ENCODE measurements at places on chromosomes 16 and 17.

DNA sequence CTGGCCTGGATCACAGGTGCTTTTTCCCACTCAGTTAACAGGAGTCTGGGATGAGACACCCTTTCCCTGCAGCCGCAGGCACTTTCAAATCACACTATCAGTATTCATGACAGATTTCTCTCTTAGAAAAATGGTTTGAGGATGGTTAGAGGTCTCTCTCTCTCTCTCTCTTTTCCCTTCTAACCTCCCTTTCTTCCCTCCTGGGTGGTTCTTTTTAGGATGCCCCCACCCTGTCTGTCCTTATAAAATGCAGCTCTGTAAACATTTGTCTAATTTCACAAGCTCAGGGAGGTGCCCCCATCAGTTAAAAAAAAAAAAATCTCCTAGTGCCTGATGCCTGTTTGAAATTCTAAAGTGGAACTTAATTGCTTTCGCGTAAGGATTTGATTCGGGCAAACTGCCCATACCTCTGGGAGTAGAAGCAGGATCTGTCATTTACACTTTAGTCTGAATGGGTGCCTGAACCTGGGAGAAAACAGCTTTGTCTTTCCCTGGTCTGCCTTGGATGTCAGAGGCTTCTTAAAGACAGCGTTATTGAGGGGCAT, 158.8 kb downstream of the CCDC182 start:
- DNase-seq = no peak

DNA sequence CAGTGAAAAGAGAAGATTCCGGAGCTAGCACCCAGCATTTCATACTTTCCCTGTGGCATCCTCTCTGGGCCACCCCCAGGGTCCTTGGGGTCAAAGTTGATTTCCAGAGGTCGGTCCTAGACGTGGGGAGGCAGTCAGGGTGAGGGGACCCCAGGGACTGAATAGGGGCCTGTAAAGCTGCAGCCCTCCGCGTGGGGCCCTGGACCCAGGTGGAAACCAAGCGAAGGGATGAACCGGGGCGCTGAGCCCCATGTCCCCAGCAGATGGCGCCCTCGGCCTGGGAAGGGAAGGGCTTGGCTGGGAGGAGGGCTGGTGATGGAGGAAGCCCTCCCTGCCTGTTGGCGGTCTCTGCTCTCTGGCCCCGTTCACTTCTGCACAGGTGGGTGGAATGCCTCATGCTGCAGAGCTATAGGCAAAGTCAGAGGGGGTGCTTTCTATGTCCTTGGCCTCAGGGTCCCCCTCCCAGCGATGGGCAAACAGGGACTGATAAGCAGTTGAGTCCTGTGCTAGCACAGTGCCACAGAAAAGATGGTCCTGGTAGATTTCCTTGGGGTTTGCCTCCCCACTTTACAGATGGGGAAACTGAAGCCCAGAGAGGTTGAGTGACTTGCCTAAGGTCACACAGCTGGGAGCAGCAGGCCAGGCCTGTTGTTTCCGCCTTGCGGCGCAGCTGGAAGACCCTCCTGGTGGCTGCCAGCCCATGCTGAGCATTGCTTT, 163.4 kb upstream of the CIBAR2 start:
- DNase-seq = peak; percentile 73

DNA sequence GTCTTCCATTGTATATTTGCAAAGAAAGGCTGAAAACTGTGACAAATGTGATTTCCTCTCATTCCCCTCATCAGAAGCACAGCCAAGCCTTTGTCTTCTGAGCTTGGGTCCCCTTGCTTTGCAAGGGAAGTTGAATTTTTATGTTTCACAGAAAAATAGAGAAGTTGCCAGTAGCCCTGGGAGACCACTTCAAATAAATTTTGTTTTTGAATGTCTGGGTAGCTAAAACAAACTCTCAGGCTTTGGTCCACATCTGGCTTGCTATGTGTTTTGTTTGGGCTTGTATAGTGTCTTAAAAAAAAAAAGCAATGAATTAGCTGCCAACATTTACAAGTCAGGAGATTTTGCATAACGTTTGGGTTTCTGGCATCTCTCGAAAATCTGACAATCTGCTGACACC, 24.1 kb downstream of the PIK3R6 start:
- no peak for DNase-seq

DNA sequence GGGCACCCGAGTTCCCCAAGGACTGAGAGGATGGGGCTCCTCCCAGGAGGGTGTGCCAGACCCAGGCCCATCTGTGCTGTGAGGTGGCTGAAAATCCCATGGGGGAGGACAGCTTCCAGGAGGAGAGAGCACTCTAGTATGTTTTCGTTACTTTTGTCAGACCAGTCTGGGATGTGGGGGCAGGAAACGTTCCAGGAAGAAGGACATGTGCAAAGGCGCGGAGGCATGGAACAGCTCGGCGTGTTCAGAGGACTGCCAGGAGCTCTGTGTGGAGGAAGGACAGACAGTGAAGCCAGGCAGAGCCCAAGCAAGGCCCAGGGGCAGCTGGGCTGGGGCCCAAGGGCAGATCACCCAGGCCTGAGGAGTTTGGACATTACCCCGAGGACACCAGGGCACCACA, 7.0 kb downstream of the CA4 start:
- no peak for DNase-seq

DNA sequence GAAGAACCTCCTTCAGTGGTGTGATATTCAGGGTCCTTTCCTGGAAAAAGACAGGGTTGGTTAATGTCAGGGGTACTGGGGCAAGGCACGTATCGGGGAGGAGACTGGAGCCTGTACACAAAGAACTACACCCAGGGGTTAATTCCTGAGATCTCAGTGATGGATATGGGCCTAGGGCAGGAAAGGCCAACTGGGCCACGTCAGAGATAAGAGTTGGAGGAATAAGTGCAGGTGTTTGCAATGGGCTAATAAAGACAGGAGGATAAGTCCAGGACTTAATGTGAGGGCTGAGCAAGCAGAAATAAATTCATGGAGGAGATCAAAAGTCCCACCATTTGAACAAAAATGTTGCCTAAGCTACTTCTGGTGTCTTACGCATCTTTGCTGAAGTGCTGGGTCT, 10.4 kb upstream of the HERPUD1 start:
- no peak for DNase-seq

GRCh38 chr17:12463102-12463501, 202.6 kb upstream of the MYOCD start:
- DNase-seq = no peak

GRCh38 chr17:30921544-30922196, at the start of gene ADAP2:
ADAP2 (plus strand) TSS chr17:30921945; CDS start chr17:30922015, 70 bp downstream.
- no peak for DNase-seq

All from neuronal stem cell (in vitro differentiated cells).